Activated naive CD4-positive, alpha-beta T cell treated with anti-CD3 and anti-CD28 coated beads for 36 hours (primary cell): ENCODE measurements at places on chromosomes 6 and 20. TPM values are rescaled to one million over a fixed set of nuclear protein-coding genes. Genes with fewer than 3 reads are reported as not detected.

DNA sequence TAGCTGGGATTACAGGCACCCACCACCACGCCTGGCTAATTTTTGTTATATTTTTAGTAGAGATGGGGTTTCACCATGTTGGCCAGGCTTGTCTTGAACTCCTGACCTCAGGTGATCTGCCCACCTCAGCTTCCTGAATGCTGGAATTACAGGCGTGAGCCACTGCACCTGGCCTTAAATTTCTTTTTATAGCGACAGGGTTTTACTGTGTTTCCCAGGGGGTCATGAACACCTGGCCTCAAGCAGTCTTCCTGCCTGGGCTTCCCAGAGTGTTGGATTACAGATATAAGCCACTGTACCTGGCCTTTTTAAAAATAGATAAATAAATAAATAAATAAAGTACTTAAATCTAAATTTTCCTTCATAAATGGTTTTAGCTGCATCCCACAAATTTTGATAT lies 57.5 kb downstream of the LIN28B start:
- no peaks in the 10 kb centered on the region for H3K36me3 ChIP-seq
- H3K27ac ChIP-seq: no peak overlapping the region
- no peak overlapping the region for H3K4me3 ChIP-seq
- no peaks in the 10 kb centered on the region for H3K4me1 ChIP-seq
- peaks cover 4% of the 10 kb centered on the region for H3K27me3 ChIP-seq

DNA sequence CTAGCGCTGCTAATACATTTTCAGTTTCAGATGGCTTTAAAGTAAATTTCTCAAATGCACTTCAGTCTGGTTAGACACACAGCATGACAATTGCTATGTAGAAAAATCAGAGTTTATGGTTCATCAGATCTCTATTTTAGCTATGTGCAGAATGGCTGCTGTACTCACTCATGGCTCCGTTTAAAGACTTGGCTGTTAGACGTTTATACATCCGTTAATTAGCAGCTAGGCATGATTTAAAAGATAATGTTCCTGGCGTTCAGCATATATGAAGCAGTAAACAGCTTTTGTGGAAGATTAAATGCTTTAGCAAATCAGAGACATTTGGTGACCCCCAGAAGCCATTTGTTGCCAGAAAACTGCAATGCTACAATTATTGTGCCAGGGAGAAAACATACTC lies 350.0 kb upstream of the MANEA start:
- H3K27ac ChIP-seq: no peak overlapping the region
- H3K27me3 ChIP-seq: peaks cover 2% of the 10 kb centered on the region
- H3K4me1 ChIP-seq: no peaks in the 10 kb centered on the region
- no peaks in the 10 kb centered on the region for H3K36me3 ChIP-seq
- no peak for DNase-seq

- no peaks in the 10 kb centered on the region for H3K4me1 ChIP-seq
- no peak overlapping the region for H3K27ac ChIP-seq
- no peaks in the 10 kb centered on the region for H3K27me3 ChIP-seq
- no peaks in the 10 kb centered on the region for H3K36me3 ChIP-seq
Measured at GRCh38 chr6:162200041-162200440, 527.5 kb downstream of the PRKN start.

Gene NFATC2
- total RNA-seq: 15.7 TPM

Gene ARMH2
- total RNA-seq: not detected

DNA sequence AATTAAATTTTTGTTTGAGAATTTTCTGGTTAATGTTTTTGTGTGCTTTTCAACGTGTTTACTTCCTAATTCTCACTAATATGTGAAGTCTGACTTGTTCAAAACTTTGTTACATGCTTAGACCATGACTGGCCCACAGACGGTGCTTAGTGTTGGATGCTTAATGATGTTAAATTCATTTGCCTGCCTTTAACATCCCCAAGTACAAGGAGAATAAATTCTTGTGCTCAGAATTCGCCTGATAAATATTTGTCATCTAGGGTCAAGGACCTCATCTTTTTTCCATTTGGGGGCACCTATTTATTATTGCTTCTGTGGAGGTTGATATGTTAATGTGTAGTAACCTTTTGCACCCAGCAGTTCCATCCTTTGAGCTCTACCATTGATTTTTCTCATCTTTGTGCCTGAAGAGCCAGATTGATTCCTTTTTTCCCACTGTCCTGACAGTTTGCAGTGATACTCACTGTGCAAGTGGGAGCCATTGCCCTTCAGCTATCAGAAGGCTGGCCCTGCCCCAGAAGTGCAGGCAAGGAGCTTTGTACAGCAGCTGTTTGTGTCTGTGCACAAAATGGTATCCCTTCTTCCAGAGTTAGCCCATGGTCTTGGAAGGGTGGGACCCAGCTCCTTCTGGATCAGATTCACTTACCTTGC lies 170.8 kb downstream of the PDE7B start:
- no peaks in the 10 kb centered on the region for H3K4me1 ChIP-seq
- DNase-seq: no peak
- H3K36me3 ChIP-seq: no peaks in the 10 kb centered on the region
- no peak overlapping the region for H3K4me3 ChIP-seq
- H3K27me3 ChIP-seq: peaks cover 2% of the 10 kb centered on the region
- H3K27ac ChIP-seq: no peak overlapping the region

Gene LRRC73
- 0.10 TPM for total RNA-seq

GRCh38 chr6:149761438-149761837 lies 11.9 kb downstream of the PCMT1 start:
- H3K36me3 ChIP-seq: peaks cover 14% of the 10 kb centered on the region
- H3K4me3 ChIP-seq: no peak overlapping the region
- peaks cover 2% of the 10 kb centered on the region for H3K4me1 ChIP-seq
- H3K27me3 ChIP-seq: no peaks in the 10 kb centered on the region
- no peak for DNase-seq
- no peak overlapping the region for H3K27ac ChIP-seq

Gene KIF25
- not detected for total RNA-seq

DNA sequence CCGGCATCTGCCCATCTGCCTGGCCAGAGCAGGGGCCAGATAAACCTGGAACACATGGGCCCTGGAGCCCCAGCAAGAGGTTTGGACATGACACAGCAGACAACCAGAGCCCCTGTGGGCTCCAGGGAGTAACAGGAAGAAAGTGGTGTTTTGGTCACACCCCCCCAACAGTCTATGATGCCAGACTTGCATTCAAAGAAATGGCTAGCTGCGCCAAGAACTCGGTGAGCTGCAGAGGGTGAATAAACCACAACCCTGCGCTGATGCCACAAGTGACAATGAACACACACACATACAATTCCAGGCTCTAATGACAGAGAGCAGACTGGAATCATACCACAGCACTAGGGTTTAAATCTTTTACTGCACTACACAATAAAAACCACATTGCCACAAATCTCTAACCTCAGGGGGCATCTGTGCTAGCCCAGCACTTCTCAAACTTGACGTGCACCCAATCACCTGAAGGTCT lies 34.0 kb downstream of the TRERF1 start:
- no peaks in the 10 kb centered on the region for H3K27me3 ChIP-seq
- DNase-seq: peak; percentile 74
- H3K4me3 ChIP-seq: no peak overlapping the region
- no peaks in the 10 kb centered on the region for H3K36me3 ChIP-seq
- no peak overlapping the region for H3K27ac ChIP-seq
- H3K4me1 ChIP-seq: peaks cover 49% of the 10 kb centered on the region
